ENCODE measurements at places on chromosomes 1 and 21. TPM values are rescaled to one million over a fixed set of nuclear protein-coding genes. Genes with fewer than 3 reads are reported as not detected.

Gene FOXO6
- 13.0 TPM for total RNA-seq

Gene DLGAP3
- total RNA-seq, result 5.9 TPM

Gene KMO
- 0.25 TPM for total RNA-seq

Gene XCL2
- not detected for total RNA-seq

Gene PPIE
- total RNA-seq, result 25.3 TPM

Gene BTBD19
- 2.2 TPM for total RNA-seq

Gene LCE2B
- total RNA-seq, result not detected

Gene SLAMF6
- not detected for total RNA-seq
